ENCODE measurements at places on chromosomes 16 and 17.

- DNase-seq = no peak
Measured at GRCh38 chr17:44091200-44091997, 20.9 kb downstream of the G6PC3 start.

DNA sequence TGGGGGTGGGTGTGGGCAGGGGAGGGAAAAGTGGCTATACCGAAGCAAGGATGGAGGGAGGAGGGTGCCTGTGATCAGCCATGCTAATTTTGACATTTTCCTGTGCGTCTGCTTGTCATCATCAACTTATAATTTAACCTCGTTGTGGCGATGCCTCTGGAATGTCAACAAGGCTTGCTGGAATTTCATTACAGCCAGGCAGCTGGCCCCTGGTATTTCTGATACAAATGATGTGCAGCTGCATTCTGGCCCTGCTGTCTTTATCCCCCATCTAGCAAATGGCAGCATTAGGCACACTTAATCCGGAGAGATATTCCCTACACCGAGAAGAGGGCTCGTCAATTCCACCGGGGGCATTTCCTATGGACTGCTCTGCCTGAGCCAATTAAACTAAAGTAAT is 278.3 kb upstream of the CCL2 start:
- DNase-seq = no peak

DNA sequence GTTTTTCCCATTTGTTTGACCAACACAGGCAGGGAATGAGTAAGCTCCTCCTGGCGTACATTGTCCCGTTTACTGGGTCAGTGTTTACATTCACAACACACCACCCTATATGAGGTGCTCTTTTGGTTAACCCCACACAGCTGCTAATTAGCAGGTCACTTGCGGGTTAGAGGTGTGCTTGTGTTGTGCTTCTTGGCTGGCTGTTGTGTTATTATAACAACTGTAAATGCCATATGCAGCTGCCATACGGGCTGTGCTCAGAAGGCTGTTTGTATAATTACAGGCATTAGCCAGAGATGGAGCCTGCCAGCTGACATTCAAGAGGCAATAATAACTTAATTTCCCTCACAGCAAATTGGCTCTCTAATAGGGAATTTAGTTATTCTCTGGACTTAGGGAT is 205.1 kb upstream of the ELAC2 start:
- DNase-seq = no peak

GRCh38 chr17:66647391-66647983 is 187.4 kb upstream of the CACNG5 start:
- DNase-seq = no peak

DNA sequence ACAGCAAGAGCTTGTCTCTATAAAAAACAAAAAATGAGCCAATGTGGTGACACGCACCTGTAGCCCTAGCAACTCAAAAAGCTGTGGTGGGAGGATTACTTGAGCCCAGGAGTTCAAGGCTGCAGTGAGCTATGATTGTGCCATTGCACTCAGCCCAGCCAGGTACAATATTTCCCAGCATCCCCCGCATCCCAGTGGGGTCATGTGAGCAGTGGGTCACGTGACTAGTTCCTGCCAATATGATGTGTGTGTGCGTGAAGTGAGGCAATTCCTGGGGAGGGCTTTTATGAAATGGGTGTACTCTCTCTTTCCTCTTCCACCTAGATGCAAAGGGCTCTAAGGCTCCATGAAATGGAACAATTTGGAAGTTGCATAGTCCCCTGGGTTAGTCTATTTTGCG is 81.3 kb downstream of the GSG1L start:
- DNase-seq = no peak

DNA sequence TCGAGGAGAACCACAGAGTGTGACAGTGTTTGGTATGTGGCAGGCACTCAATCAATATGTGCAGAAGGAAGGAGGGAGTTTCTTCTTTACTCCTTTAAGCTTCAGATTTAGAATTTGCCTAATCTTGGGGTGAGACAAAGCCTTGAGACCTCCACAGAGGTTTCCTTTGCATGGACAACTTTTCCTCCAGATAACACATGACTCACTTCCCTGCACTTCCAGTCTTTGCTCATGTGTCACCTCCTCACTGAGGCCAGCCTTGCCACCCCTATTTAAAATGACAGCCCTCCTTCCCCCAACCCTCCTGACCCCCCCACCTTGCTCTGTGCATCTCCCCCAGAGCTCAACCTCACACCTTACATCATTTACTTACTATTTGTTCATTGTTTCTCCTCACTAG is 17.4 kb upstream of the NOS2 start:
- DNase-seq = no peak

GRCh38 chr16:78735337-78735736 is 635.9 kb downstream of the WWOX start:
- DNase-seq = no peak

GRCh38 chr17:65550758-65551157 is 10.7 kb downstream of the AXIN2 start:
- DNase-seq = no peak

DNA sequence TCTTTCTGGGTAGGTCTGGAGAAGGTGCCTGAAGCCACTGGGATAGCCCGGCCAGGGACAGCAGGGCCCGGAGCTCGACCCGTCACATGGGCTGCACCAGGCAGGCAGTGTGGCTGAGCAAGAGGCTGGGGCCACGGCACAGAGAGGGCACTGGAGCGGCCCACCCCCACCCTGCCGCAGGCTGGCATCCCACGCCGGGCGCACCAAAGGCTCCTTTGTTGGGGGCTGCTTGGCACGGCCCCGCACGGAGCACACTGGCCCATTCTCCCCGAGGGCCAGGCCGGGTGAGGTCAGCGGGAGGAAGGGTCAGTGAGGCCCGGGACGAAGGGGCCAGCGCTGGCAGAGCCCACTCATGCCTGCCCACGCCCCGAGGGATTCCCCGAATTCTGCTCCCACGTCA is 36.5 kb upstream of the PVALEF start:
- no peak for DNase-seq

DNA sequence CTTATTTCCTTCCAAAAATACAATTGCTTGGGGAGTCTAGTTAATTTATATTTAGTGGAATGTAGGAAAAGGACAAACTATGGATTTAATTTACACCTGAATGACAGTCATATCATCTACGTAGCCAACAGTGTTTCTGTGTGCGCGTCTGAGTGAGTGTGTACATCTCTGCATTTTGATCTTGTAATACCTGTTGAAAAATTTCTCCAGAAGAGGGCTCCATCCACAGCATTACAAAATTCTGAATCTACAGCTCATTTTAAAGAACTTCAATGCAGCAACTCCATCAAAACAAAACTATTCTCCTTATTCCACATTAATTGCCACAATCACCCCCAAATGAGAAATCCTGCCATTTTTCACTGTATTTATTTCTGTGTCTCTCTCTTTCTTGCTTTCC is 3.9 kb downstream of the CDH13 start:
- peak; percentile 46 for DNase-seq

DNA sequence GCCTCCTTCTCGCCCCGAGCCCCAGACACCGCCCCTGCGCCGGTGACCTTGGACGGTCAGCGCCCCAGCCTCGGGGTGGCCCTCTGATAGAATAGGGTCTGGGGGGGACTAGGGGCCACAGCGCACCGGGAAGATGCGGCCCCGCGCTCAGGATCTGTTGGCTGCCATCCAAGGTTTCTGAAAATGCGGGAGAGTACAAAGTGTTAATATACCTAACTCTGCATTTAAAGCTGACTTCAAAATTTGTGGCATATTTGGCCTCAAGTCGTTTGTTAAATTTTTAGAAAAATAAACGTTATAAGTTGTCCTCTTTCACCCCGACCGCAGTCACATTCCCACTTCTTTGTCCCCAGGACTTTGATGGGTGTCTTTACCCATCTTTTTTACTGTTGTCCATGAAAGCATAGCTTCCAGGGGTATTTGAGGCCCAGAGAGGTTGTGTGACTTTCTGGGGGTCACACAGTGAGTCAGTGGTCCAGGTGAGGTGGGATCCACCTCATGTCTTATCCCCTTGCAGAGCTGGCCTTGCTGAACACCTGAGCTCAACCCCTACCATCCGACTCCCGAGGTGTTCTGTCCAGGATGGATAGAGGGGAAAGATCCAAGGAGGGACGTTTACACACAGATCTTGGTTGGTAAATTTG is 796 bp downstream of the NT5M start:
- DNase-seq = no peak

- DNase-seq = no peak
Measured at GRCh38 chr16:1721372-1721771, 15.4 kb downstream of the MAPK8IP3 start.

GRCh38 chr16:73161977-73162376 is 114.0 kb upstream of the ZFHX3 start:
- DNase-seq = no peak

GRCh38 chr17:1555651-1556471 is 6.7 kb downstream of the PITPNA start:
- DNase-seq = no peak

DNA sequence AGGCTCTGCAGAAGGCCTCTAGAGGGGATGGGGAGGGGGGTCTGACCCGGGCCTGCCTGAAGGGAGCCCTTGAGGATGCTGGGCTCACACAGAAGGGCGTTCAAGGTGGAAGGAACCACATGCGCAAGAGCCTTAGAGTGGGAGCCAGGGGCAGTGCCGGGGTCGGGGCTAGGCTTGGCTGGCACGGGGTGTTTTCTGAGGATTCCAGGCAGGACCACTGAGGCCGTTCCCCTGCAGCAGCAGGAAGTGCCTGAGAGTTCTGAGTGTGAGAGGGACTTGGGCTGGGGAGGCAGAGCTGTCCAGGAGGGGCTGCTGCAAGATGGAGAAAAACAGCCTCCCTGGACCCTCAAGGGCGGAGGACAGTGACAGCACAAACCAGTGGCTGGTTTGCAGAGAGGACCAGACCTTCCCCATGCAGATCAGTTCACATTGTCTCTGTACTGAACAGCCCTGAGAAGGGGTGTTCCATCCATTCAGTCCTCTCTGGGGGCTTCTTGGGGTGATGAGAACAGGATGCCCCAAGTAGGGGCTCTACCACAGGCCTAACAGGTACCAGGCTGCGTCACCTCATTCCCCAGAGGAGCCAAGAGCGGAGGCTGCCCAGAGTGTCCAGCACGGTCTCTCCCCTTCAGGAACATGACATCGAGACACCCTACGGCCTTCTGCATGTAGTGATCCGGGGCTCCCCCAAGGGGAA is 3.4 kb downstream of the NDRG4 start:
- no peak for DNase-seq

GRCh38 chr17:63695889-63696288 is 4.0 kb downstream of the LIMD2 start:
- DNase-seq = no peak

DNA sequence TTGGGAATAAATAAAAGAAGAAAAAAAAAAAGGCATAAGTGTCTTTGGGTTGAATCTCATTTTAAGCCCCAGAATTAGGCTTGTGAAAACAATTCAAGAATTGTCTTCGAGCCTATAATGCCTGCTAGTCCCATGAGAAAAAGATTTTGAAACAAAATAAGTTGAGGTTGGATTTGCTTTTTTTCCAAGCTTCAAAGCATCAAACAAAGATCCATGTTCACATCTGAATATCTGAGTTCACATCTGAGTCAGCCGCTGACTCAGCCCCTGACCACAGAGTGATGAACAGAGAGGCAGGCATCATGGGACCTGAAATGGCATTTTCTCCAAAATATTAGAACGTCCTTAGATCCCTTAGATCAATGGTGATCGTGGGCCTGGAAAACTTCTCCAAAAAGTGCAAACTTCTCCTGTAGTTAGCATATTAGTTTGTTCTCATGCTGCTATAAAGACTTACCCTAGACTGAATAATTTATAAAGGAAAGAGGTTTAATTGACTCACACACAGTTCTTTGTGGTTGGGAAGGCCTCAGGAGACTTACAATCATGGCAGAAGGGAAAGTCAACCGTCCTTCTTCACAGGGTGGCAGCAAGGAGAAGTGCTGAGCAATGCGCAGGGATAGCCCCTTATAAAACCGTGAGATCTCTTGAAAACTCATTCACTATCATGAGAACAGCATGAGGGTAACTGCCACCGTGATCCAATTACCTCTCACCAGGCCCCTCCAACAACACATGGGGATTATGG is 294.6 kb upstream of the HSBP1 start:
- peak; percentile 93 for DNase-seq

DNA sequence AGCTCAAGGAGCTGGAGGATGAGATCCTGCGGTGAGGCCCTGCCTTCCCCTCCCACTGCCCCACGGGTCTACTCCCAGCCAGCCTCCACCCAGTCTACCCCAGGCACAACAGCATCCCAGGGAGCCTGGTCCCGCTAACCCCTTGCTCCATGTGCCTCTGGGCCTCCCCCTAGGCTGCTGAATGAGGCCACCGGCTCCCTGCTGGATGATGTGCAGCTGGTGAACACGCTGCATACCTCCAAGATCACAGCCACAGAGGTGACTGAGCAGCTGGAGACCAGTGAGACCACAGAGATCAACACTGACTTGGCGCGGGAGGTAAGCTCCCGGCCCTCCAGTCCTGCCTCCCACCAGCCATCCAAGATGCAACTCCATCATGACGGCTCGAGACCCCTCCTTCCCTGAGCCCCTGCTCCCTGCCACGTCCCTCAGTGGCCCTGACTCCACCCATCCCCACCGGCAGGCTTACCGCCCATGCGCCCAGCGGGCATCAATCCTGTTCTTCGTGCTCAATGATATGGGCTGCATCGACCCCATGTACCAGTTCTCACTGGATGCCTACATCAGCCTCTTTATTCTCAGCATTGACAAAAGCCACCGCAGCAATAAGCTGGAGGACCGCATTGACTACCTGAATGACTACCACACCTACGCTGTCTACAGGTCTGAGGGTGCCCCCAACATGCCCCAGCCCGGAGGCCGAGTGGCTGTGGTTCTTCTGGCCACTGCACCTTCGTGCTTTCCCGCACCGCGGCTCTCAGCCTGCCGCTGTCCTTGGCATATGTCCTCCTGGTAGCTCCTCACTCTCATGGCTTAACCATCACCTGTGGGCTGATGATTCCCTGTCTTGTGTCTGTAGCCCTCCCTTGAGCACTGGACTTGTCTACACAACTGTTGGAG is 15.0 kb upstream of the KDM6B start:
- DNase-seq = no peak

GRCh38 chr16:88785106-88785924 is at the start of gene PIEZO1:
Gene PIEZO1, minus strand, starts transcription at chr16:88785220. Its CDS starts 256 bp downstream, at chr16:88784964.
- peak; percentile 72 for DNase-seq

- DNase-seq = no peak
Measured at GRCh38 chr17:78441271-78441971, 63.0 kb downstream of the PGS1 start.

DNA sequence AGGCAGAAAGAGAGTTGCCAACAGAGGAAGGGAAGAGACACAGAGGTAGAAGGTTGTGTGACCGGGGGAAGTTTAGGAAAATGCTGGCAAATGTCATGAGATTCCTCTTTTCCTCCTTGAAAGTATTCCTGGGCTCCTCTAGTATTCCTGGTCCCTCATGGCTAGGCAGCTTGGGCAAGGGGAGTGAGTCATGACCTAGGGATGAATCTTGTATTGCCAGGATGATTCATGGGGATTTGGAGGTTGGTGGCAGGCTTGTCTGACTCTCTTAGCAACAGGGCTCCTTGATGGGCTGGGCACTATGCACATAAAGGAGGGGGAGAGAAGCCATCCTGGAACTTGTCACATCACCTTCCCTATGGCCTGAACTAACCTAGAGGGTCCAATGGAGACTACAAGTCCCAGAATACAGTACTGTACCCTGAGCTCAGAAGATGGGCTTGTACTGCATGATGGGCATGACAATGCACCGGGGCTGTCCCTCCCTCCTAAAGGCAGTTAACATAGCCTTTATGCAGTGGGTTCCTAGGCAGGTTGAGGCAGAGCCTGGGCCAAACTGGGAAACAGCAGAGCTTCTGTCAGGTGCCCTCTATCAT is 2.1 kb upstream of the SEZ6 start:
- peak; percentile 64 for DNase-seq

- no peak for DNase-seq
Measured at GRCh38 chr17:62668091-62668804, 40.8 kb downstream of the MRC2 start.
